ENCODE measurements at places on chromosomes 7 and 10.

- no peak for ATAC-seq
Observed at GRCh38 chr10:112203328-112204076, 19.9 kb upstream of the GPAM start.

DNA sequence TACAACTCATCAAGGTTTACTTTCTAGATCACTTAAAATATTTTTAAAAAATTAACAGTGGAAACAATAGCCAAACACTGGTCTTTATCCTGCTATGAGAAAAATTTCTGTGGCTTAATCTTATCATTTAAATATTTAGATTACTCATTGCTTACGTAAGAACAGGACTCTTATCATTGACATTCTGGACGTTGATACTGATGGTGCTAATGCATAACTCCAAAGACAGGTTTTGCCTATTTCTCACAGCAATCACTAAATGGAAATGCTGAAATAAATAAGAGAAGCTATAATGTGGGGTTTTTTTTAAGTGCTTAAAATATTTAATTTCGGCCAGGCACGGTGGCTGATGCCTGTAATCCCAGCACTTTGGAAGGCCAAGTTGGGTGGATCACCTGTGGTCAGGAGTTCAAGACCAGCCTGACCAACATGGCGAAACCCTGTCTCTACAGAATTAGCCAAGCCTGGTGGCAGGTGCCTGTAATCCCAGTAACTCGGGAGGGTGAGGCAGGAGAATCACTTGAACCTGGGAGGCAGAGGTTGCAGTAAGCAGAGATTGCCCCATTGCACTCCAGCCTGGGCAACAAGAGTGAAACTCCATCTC lies 195.0 kb downstream of the HGF start:
- no peak for ATAC-seq

DNA sequence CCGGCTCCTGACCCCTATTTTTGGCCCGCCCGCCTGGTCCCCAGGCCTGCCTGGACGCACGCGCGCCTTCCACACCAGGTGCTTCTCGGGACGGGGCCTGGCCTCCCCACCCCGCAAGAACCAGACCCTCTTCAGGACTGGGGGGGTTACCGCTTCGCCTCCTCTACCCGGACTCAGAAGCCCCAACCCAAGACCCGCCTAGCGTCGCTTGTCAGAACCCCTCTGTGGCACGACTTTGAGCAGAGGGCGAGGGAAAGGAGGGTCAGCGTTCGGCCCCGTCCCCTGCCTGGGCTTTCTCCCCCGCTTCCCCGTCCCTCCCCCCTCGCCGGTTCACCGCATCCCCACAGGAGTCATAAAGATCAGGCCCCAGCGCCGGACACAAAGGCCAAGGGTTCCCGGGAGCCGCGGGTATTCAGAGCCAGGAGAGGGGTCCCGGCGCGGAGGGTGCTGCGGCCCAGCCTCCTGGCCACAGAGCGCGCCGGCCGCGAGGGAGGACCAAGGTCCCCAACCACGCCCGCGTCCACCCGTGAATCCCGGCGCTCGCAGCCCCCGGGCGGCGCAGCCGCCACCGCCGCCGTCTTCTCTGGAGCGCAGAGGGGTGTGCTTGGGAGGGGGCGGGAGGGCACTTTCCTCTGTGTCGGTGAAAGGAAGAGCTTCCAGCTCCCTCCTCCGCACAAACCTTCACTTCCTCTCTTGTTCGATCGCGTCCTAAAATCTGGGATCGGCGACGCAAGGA lies 351.9 kb downstream of the DNAJB6 start:
- no peak for ATAC-seq

GRCh38 chr10:23406409-23406808 lies 32.5 kb upstream of the OTUD1 start:
- ATAC-seq: no peak

- no peak for ATAC-seq
Observed at GRCh38 chr10:11707624-11708350, 34.4 kb upstream of the ECHDC3 start.

DNA sequence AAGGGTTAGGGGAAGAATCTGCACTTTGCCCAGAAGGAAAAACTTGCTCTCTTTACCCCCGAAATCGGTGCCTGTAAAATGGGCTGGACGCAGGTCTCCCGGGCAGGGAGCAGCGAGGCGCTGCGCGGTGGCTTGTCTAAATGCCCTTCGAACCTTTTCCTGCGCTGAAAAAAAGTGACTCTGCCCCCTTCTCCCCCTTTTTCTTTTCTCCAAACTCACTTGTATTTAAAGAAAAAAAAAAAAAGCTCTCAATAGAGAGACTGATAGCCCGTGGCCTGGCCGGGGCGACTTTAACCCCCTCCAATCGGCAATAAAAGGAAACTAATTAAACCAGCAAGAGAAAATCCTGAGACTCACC lies 286 bp downstream of the SP8 start:
- no peak for ATAC-seq

- ATAC-seq: no peak
Observed at GRCh38 chr10:6297951-6298381, 95.2 kb downstream of the PFKFB3 start.

DNA sequence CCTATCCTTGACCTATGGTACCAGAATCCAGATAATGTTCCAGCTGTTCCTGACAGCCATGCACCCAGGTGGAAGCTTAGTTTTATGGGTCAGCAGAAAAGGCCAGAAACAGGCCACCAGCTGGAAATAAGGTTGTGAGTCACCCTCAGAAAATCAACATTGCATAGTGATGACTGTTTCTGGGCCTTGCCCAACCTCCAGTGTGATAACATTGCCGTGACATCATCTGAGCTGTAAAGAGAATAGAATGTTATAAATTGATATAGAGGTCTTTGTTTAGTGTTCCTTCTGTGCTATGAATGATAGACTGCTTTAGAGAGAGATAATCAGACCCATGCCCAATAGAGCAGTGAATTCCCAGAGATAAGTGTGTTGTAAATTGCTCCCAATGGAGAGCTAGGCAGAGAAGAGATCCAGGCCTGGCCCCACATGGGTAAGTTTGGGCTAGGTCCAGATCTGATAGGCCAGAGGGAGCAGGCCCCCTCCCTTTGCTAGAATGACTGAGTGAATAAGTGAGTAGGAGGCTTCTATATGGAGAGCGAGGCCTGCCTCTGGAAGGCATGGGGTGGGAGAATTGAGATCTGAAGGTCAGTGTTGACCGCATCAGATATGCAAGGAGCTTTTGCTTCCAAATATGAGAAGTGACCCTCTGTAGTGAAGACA lies 14.2 kb upstream of the HPS1 start:
- ATAC-seq: peak; percentile 92

GRCh38 chr7:114412548-114412947 lies 2.1 kb upstream of the FOXP2 start:
- ATAC-seq: no peak

DNA sequence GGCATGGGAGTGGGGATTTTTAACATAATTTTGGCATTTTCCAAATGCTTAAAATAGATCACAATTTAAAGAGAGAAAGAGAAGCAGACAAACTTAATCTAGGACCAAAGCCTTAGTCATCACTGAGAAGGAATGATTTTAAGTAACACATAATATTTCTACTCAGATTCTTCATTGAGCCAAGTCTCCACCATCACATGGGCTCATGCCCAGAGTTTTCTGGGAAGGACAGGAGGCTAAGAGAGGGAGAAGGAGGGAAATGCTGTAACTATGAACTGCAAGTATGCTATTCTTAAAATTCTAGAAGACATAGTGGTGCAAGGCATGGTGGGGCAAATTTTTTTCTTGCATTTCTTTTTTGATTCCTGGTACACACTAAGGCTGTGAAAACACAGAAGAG lies 23.8 kb upstream of the UBE2D1 start:
- no peak for ATAC-seq

GRCh38 chr10:100939763-100940344 lies 27.1 kb downstream of the SLF2 start:
- ATAC-seq: no peak

DNA sequence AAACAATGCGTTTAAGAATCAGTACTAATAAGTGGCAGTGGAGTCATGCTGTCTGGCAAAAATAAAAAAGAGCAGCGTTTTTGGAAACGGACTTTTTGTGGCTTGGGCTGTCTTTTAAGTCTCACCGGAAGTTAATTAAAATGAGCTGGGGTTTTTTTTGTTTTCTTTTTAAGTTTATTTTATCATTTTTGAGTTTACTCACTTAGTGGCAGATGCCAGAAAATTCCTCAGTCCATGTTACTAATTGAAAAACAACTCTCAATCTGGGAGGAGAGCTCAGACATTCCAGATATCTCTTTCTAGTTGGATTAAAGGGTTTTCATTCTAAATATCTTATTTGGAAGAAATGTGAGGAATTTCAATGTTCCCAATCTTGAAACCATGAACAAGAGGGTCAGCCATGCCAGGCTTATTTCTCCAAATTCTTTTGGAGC lies 133.8 kb upstream of the AGR3 start:
- no peak for ATAC-seq

DNA sequence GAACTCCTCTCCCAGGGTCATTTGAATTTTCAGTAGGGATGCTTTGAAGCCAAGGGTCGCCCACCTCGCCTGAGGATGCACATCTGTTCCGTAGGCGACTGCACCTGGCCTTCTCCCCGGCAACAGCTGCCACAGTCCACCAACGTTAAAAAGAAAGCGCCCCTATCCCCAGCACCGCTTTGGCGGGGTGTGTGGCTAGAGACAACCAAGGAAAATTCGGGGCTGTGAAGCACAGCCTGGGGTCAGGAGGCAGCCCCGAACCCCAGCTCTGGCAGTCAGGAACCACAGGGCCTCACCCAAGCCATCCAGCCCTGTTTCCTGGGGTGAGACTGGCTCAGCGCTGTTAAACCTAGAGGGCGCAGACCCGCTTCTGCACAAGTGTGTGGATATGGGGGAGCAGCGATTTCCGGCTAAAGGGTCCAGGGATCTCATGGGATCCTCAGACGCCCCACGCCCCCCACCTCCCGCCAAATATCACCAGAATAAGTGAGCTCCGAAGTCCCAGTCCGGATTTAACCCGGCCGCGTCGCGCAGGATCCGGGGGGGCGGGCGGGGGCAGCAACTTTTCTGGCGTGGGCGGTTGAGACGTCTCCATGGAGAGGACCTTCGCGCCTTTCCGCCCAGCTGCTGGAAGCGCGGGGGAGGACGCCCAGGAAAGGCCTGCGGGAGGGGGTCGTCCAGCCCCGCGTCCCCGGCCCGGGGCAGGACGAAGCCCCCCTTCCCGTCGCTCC lies 822 bp downstream of the ZC3HAV1L start:
- ATAC-seq: peak; percentile 40

DNA sequence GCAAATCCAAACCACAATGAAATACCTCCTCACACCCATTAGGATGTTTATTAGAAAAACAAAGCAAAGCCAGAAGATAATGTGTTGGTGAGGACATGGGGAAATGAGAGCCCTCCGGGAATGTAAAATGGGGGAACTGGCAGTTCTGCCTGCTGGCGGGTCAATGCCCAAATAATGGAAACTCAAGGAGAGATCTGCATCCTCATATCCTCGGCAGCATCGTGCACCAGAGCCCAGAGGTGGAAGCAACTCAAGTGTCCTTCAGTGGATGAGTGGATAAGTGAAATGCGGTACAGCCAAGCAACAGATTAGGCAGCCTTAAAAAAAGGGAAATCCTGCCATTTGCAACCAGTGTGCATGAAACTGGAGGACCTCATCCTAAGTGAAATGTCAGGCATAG lies 325.2 kb downstream of the WDR37 start:
- ATAC-seq: no peak

- ATAC-seq: no peak
Observed at GRCh38 chr7:72254455-72254854, 157.7 kb downstream of the CALN1 start.

GRCh38 chr10:97401455-97401919 lies 347 bp upstream of the RRP12 start:
- ATAC-seq: no peak

DNA sequence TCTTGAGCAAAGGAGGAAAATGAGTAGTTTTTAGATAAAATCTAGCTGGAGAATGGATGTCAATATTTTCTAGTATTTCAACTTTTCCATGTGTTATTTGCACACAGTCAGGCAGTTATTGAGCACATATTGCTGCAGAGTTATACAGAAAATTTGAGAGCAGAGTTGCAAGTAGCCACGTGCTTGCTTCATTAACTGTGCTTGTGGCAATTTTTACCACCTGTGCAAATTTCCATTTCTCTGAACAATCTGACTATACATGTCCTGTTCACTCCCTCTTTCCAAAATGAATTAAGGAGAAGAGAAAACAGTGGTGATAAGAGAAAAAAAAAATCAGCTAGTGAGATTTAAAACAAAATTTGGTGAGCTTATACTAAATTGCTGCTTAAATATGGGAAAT lies 178.5 kb downstream of the TAX1BP1 start:
- ATAC-seq: no peak

DNA sequence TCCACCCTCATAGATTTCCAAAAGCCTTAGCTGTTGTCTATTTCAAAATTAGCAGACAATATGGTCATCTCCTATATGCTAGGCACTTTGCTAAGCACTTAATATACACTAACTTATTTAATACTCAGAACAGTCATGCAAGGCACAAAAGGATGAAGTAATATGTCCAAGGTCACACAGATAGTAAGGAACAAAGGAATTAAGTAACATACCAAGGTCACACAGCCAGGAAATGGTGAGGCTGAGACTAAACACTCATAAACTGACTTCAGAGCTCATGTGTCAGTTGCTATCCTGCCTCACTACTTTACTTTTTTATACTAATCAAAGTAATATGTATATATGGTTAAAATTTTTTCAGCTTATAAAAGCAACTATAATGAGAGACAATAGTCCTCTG lies 23.6 kb upstream of the HIBADH start:
- no peak for ATAC-seq

DNA sequence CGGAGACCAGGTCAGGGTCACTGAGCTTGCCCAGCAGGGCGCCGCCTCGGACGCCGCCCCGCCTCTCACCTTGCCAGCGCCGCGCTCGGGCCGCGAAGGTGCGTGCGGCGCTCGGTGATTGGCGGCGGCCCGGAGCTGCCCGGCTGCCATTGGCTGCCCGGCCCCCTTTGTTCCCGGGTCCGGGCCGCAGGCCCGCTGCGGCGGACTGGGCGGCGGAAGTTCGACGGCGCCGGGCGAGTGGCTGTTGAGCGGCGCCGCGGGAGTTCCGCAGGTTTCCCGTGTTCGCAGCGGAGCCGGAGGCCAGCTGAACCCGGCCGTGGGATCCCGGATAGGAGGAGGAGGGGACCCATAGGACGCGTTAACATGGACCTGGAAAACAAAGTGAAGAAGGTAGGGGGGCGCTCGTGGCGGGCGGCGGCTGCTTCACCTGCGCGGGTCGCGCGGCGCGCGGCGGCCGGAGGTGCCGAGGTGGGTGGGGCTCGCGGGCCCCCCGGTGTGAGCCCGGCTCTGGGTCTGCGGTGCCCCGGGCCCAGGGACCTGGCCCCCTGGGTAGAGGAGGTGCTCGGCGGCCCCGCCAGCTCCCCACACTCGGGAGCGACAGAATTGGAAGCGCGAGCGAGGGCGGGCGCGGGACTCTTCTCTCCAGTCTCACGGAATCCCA lies at the start of gene TES:
TSS of gene TES (plus strand) at position 195 of the 661 bp plus-strand sequence. CDS start at position 364, 169 bp downstream.
- peak; percentile 73 for ATAC-seq

DNA sequence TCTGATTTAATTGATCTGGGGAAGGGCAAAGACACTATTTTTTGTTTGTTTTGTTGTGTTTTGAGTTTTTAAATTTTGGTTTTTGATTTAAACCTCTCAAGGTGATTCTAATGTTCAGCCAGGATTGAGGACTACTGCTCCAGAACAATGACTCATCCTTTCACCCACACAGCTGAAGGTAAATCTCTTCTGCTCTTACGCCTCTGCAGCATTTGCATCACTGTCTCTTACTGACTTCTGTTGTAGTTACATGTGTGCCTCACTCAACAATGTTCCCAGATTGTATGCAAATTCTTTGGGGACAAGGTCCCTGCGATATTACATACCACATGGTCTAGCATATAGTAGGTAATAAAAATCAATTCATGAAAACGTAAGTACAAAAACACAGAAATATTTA lies 467.5 kb upstream of the LRRN3 start:
- no peak for ATAC-seq
